ENCODE measurements at places on chromosomes 5 and 9.

DNA sequence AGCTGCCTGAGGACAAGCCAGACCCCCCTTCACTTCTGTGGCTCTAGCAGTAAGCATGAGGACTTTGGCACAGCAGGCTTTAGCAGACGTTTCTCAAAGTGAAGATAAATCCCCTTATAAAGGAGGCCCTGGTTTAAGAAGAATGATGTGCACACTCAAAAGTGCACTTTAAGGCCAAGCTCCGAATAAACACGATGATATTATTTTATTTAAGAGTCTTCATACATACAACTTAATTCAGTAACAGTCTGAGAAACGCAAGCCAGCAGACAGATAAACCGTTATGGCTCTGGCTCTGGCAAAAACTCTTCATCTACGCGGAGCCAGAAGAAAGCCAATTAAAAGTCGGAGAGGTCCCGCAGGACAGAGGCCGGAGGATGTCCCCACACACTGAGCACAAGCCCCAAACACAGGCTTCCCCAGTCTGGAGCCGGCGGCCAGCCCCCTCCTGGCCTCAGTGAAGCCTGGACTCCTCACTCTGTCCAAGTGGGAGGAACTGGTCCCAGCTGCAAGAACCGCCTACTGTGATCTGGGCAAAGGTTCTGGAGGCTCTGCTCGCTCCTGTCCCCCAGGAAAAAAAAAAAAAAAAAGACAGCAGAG lies 44.6 kb downstream of the ADAMTS2 start:
- DNase-seq = no peak

- no peak for DNase-seq
These were observed 43.8 kb downstream of the KIAA1191 start for GRCh38 chr5:176317534-176318374.

- DNase-seq = no peak
These were observed 48.5 kb upstream of the NAA35 start for GRCh38 chr9:85892401-85892800.

- no peak for DNase-seq
These were observed 216.7 kb downstream of the NFIB start for GRCh38 chr9:14097215-14097614.

GRCh38 chr5:93577854-93578812 lies 2.9 kb downstream of the NR2F1-AS1 start:
- no peak for DNase-seq

DNA sequence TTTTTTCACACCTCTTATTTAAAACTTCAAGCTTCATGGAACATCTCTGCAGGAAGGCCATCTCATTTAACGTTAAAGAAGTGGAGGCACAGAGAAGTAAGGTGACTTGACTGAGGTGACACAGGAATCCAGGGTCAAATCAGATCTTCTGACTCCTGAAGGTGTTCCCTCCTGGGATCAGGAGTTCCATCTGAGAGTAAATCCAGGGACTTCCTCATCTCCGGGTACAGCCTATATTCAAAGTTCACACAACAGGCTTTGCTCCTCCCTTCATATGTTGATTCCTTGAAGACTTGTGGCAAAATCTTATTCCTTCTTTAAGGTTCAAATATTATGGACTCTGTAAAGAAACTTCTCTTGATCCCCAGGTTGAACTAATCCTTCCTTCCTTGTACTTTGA lies 313.1 kb upstream of the CLINT1 start:
- no peak for DNase-seq

DNA sequence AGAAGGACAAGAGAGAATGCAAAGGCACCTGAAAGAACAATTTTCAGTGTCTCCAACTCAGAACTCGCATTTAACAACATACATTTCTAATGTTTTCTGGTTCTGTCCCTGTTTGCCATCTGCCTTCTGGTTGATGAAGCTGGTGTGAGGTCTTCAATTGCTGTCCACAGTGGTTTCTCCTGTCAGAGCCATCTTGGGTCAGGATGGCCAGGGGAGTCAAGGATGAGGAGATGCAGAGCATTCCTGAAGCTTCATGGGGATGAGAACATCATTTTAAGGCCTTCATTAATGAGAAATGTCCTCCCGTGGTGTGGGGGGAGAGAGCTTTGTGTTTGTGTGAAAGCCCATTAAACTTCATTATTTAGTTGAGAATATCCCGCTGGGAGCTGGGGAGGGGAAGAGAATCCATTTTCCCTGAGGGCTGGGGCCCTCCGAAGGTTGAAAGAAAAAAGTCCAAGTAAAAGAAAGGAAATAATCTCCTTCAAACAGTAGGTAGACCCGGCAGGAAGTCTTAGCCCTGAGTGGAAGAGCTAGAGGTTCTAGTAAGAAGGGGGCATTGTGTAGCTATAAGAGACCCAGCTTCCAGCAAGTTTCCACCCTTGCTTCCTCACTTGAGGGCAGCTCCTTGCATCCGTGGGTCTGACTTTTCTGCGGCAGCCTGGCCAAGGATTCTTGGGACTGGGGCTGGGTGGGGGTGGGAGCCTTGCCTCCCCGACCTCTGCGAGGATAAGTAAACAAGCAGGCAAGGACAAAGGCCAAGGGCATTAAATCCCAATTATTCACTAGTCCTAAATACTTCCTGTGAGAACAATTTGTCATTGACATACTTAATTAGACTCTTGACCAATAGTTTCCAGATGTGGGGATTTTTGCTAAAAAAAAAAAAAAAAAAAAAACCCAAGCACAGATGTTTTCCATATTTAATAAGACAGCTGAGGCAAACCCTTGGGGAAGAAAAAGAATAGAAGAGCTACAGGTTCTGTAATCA lies 119.2 kb downstream of the MSX2 start:
- DNase-seq = no peak

DNA sequence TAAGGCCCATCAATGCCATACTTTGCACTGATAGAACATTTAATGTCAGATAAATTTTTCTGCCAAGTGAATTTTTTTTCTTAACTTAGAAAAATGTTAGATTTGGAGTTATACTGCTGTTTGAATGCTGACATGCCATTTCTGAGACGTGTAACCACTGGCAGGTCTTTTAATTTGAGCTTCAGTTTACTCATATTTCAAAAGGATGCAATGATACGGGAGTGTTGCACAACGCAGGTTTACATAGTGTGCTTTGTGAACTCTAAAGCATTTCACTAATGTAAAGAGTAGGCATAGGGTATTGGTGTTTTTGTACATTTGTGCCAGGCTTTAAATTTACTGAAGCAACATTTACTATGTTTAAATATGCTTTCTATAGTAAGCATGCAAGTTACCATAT lies 4.2 kb downstream of the ZBTB43 start:
- DNase-seq = no peak

- DNase-seq = no peak
These were observed 112.2 kb downstream of the PIP5K1B start for GRCh38 chr9:68817079-68817875.

DNA sequence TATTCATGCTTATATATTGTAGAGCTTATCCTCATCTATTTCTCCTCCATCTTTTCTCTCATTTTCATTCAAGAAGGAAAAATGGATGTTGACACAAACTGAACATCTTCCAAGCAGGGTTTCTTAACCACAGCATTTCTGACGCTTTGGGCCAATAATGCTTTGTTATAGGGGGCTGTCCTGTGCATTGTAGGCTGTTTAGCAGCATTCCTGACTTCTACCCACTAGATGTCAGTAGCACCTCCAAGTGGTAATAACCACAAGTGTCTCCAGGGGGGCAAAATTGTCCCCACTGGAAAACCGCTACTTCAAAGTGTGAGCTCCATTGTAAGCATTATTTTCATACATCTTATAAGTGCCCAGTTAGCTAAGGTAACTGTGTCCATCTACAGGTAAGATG lies 2.6 kb upstream of the TXNDC8 start:
- no peak for DNase-seq

DNA sequence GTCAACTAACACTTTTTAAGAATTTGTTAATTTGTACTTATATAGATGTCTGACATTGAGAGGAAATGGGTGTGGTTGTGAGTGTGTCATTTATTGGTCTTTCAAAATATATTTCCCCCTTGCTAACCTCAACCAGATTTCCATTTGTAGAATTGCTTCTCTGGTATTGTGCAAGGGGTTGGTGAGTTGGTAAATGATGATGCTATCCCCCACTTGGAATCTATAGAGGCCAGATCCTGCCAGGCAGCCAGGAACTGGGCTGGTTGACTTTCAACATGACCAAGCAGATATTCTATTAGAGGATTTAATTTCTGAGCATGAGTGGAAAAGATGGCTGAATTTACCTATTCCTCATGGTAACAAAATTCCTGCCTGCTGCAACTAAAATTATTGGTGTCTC lies 306.6 kb upstream of the KIF2A start:
- no peak for DNase-seq

GRCh38 chr9:108484468-108484867 lies 371.3 kb downstream of the ACTL7B start:
- no peak for DNase-seq

DNA sequence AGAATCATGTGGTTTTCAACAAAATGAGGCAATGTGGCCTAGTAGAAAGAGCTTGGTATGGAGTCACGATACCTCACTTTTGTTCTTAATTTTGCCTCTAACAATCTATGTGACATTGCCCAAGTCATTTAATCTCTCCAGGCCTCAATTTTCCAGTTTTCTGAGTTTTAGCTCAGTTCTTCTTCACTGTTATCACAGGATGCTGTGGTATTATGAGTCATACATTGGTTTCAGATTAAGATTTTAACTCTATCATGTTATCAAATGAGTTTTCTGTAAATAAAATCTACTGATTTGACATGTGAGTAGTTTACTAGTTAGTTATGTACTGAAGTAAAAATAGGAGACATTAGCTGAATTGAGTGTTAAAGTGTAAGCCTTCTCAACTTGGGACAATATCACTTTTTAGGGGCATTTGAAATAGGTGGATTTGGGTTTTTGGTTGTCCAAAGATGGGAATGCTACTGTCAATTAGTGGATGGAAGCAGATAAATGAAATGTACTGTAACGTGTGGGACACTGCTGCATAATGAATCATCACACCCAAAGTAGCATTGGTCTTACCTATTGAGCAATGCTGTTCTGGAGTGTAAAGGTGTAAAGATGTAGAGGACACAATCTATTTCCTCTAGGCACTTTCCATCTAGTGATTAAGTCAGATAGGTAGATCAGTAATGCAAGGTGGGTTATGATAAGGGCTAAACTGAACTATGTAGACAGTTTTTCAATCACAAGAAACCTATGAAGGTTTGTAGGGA lies 73.3 kb downstream of the NNT start:
- DNase-seq = no peak

DNA sequence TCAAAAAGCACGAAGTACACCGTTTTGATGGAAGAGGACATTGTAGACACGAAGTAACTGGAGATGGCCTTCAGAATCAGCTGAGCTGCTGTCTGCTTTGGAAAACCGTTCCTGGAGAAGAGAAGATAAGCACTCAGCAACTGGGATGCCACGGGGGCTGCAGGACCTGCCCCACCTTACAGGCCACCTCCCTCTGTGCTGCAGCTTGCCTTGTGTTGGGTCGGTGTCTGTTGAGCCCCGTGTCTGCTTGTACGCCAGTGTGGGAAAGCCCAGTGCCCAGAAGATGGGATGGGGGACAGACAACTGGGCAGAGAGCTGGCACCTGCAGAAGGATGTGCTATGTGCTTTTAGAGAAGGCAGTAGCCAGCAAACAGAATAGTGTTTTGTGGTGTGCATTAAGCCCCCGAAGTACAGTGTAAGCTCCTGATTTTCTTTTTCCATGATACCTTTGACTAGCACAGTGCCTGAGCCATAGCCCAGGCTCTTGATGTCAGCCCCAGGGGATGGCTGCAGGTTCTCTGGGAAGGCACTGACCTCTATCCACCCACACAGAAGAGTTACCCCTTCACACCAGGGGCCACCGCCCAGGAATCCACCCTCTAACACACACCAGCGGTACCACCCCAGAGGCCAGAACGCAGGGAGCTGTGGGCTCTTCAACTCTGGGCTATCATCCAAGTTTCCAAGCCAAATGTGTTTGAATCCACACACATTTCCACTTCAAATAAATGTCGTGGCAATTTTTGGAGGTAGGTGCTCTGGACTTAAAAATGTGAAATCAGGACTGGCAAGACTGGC lies 63.8 kb downstream of the MACROH2A1 start:
- DNase-seq = no peak

GRCh38 chr5:24621792-24622191 lies 23.0 kb downstream of the CDH10 start:
- no peak for DNase-seq

GRCh38 chr9:134984372-134985265 lies 66.9 kb upstream of the FCN1 start:
- no peak for DNase-seq

DNA sequence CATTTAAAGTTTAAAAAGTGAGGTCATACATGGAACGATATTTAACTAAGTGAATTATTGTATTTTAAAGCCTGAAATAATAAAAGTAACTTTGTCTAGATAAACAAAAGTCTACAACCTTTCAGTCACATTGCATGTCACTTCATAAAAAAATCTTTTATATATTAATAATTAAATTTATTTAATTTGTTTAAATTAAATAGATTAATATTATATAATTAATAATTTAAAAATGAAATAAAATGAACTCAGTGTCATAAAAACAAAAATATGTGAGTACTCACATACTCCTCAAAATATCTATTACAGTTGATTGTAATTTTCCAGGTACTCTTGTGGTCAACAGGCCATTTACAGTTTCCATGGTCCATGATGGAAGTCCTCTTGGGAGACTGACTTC lies 11.2 kb downstream of the GABRG2 start:
- DNase-seq = no peak

DNA sequence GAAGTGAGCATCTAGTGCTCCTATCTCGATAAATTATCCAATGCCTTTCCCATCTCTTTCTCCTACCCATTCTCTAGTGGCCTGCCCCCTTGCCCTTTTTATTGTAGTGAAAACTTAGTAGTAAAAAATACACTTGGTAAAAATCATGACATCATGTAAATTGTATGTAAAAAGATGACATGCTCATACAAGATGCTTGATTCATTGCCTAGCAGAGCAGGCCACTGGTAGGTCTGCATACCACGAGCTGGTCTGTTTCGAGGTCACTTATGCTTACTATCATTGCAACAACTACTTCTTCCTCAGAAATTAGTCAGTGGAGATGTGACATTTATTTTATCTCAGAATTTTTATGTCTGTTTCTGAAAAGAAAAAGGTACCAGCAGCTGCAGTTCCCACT lies 177.3 kb downstream of the C9orf152 start:
- no peak for DNase-seq

GRCh38 chr5:148846930-148847329 lies 20.5 kb downstream of the ADRB2 start:
- no peak for DNase-seq

DNA sequence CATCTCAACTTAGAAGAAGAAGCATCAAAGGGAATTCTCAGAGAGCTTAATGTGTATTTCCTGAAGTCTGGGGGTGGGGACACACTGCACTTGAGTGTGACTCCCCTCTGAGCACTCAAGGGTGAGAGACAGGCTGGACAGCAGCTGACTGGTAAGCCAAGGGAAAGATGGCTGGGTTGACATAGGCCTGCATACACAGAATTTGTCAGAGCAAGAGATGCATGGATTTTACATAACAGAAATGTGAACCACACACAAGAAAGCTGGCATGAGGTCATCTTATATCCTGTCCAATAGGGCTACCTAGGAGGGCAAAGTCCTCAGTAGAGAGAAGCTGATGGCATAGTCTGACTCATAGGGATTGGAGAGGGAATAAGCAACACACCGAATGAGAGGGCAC lies 114.3 kb upstream of the EPB41L4A start:
- DNase-seq = no peak

- DNase-seq = peak; percentile 22
These were observed 77.5 kb upstream of the IFNE start for GRCh38 chr9:21559402-21560280.

GRCh38 chr9:130490981-130491380 lies 46.2 kb downstream of the ASS1 start:
- no peak for DNase-seq

- no peak for DNase-seq
These were observed 110.7 kb upstream of the EFNA5 start for GRCh38 chr5:107781451-107781850.

Data from activated gamma-delta T cell (primary cell).